ENCODE measurements at places on chromosomes 16 and 17.

DNA sequence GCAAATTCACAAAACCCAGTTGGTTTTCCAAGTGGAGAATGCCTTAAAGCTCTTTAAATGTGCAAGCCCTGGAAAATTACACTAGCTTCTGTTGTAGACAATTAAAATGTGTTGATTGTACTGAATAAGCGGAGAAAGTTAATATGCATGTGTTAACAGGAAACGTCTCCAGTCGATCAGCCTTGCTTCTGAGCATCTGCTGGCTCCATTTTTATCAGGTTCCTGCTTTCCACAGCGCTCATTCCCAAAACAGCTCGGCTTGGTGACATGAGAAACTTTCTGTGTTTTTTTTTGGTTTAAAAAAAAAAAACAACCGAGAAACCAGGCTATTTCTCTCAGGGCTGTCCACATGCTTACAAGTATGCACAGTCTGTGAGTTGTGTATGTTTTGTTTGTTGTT lies 60.7 kb downstream of the VPS35L start:
- no peak for DNase-seq
- no peak overlapping the region for H3K4me3 ChIP-seq
- H3K4me1 ChIP-seq: no peaks in the 10 kb centered on the region
- H3K27me3 ChIP-seq: no peaks in the 10 kb centered on the region
- peaks cover 25% of the 10 kb centered on the region for H3K36me3 ChIP-seq

GRCh38 chr17:38980490-38981217 lies 13.5 kb upstream of the FBXO47 start:
- H3K36me3 ChIP-seq: no peaks in the 10 kb centered on the region
- H3K4me3 ChIP-seq: no peak overlapping the region
- no peak overlapping the region for H3K27ac ChIP-seq
- peaks cover 3% of the 10 kb centered on the region for H3K27me3 ChIP-seq

GRCh38 chr17:51888816-51889215 lies 269.7 kb downstream of the CA10 start:
- H3K4me3 ChIP-seq: no peak overlapping the region
- no peak overlapping the region for H3K27ac ChIP-seq
- H3K36me3 ChIP-seq: no peaks in the 10 kb centered on the region

- H3K4me3 ChIP-seq: no peak overlapping the region
- no peaks in the 10 kb centered on the region for H3K4me1 ChIP-seq
- DNase-seq: no peak
- H3K27ac ChIP-seq: no peak overlapping the region
Observed at GRCh38 chr16:64782484-64782883, 339.4 kb downstream of the CDH11 start.

DNA sequence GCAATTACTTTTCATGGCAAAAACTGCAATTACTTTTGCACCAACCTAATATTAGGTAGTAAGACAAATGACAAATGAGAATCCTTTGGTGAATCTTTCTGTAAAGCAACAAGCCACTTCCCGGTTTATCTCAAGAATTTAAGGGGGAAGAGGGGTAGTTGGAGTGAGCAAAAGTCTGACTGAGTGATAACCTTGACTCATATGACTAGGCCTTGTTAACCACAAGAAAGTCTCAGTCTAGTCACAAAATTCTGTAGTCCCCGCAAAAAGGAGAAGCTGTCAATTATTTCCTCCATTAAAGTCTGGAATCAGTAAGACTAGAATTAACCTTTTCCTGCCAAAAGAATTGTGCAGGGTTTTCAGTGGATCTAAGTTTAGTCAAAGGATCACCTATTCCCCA lies 72.2 kb upstream of the GNAO1 start:
- no peak for DNase-seq
- H3K27me3 ChIP-seq: no peaks in the 10 kb centered on the region
- H3K36me3 ChIP-seq: no peaks in the 10 kb centered on the region
- no peak overlapping the region for H3K27ac ChIP-seq

GRCh38 chr17:13704333-13704732 lies 102.6 kb upstream of the HS3ST3A1 start:
- H3K4me1 ChIP-seq: peaks cover 5% of the 10 kb centered on the region
- peaks cover 7% of the 10 kb centered on the region for H3K27me3 ChIP-seq
- H3K4me3 ChIP-seq: no peak overlapping the region
- H3K27ac ChIP-seq: no peak overlapping the region
- DNase-seq: no peak

- H3K4me1 ChIP-seq: peaks cover 33% of the 10 kb centered on the region
- no peak for DNase-seq
- no peaks in the 10 kb centered on the region for H3K27me3 ChIP-seq
Observed at GRCh38 chr17:42182927-42183734, 2.1 kb downstream of the HCRT start.

DNA sequence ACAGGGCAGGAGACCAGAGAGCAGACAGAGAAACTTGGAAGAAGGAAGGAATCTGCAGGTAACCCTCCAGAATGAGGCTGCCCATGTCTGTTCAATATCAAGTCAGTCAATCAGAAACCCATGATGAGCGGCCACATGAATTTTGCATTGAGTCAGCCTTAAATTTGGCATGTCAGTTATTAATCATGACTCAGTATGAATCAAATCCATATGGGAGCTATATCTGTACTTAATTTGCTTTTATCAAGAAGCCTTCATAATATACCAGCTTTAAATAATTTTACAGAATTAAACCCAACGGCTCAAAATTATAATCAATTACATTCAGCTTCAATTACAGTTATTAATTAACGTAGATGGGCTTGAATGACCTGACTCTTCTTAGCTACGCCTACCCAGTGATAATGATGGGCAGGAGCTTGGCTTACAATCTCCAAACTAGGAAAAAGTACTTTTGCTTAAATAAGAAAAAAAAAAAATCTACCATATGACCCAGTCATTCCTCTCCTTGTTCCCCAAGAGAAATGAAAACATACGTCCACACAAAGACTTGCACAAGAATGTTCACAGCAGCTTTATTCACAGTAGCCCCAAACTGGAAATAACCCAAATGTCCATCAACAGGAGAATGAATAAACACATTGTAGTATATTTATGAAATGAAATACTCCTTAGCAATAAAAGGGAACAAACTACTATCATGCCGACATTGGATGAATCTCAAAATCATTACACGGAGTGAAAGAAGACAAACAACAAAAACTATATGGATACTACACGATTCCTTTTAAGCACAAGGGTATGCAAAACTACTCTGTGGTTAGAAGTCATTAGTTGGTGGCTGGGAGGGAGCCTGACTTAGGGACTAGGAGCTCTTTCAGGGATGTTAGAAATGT lies 48.6 kb downstream of the SLC39A11 start:
- peaks cover 13% of the 10 kb centered on the region for H3K4me1 ChIP-seq
- H3K36me3 ChIP-seq: peaks cover 41% of the 10 kb centered on the region
- no peak for DNase-seq
- no peak overlapping the region for H3K4me3 ChIP-seq

DNA sequence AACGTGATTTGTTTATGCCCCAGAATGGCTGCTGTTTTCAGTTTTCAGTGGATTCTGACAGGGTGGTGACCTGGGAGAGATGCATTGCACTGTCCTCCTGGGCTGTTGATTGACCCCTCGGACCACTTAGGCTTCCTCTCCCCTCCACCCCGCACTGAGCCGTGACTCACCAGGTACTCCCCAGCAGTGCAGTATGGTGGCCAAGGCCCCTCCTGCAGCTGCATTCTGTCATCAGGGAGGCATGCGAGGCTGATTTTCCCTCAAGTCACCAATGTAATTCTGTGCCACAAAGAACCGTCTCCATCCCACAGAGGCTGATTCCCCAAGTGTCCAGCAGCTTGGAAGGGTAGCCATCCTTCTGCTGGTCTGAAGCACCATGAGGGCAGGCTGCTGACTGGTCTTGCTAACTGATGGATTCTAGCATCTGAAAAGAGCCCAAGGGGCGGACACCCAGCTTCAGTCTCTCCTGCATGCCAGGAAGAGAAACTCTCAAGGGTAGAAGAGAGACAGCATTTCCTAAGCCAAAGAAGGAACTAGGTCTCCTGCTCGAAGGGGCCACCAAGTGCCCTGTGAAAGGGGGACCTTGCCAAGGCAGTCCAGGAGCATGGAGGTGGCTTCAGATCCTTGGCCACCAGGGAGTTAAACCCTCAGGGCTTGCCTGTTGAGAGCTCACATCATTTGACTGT lies 148.1 kb downstream of the SOCS1 start:
- H3K27ac ChIP-seq: no peak overlapping the region
- DNase-seq: no peak
- H3K27me3 ChIP-seq: no peaks in the 10 kb centered on the region
- H3K4me3 ChIP-seq: no peak overlapping the region

DNA sequence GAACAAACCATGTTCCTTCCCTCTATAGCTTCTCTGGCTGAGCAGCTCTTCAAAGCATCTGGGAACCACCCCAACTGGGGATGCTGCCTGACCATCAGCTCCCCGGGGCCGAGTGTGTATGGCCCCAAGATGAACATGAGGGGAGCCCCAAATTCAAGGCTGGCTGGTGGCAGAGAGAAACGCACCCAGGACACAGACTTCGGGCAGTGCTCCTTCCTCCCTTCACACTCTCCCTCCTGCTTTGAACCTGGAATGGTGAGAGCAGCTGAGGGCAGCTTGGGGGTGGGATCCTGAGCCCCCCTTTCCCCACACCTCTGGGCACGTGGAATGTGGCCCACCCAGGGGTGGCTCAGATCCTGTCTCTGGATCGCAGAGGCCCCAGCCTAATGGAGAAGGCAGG lies 17.2 kb downstream of the TLE7 start:
- H3K36me3 ChIP-seq: peaks cover 2% of the 10 kb centered on the region
- H3K27me3 ChIP-seq: peaks cover 26% of the 10 kb centered on the region
- H3K4me3 ChIP-seq: no peak overlapping the region
- peaks cover 9% of the 10 kb centered on the region for H3K4me1 ChIP-seq

DNA sequence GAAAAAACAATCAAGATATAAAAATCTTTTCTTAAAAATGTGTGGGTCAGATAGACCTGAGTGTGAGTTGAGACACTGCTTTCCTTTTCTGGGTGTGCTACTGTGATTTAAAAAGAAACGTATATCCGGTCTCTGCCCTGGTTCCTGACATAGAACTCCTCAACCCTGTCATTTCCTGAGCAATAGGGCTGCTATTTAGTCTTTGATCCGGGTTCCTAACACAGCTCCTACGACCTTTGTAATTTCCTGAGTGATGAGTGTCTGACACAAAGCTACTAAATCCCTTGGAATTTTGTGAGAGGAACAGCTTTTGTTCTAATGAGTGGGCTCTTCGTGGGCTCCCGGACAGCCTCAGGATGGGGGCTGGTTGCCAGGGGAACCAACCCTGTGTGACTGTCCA lies 93.9 kb upstream of the FA2H start:
- H3K27me3 ChIP-seq: no peaks in the 10 kb centered on the region
- H3K4me3 ChIP-seq: no peak overlapping the region
- no peak for DNase-seq

GRCh38 chr16:85413691-85414663 lies 199.1 kb upstream of the GSE1 start:
- peaks cover 6% of the 10 kb centered on the region for H3K27me3 ChIP-seq
- no peaks in the 10 kb centered on the region for H3K4me1 ChIP-seq
- no peak overlapping the region for H3K27ac ChIP-seq
- DNase-seq: no peak

DNA sequence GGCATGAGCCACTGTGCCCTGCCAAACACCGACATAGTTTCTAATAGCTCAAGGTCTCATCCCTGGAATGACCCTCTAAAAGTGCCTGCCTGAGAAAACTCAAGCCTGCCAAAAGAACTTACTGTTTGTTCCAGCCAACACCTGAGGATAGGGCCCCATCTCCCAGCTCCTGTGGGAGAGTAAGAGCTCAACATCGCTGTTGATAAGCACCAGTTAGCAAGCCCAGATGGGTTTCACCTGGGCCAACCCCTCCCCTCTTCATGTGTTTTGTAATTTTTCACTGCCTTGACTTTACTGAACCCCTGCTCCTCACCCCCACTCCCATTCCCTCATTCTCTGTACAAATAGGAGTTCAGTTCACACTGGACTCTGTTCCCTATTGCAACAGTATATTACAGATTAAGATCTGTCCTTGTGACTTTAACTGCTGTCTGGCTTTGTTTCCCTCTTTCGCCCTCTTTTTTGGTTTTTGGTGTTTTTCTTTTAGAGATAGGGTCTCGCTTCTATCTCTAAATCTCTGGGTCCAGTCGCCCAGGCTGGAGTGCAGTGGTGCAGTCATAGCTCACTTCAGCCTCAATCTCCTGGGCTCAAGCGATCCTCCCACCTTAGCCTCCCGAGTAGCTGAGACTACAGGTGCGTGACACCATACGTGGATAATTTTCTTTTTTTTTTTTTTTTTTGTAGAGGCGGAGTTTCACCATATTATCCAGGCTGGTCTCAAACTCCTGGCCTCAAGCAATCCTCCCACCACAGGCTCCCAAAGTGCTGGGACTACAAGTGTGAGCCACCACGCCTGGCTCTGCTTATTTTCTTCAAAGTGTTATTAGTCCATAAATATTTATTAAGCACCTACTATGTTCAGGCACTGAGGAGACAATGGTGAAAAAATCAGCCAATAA lies 12.3 kb downstream of the NUPR1 start:
- no peak overlapping the region for H3K4me3 ChIP-seq
- no peaks in the 10 kb centered on the region for H3K36me3 ChIP-seq
- peaks cover 10% of the 10 kb centered on the region for H3K4me1 ChIP-seq
- peaks cover 4% of the 10 kb centered on the region for H3K27me3 ChIP-seq

DNA sequence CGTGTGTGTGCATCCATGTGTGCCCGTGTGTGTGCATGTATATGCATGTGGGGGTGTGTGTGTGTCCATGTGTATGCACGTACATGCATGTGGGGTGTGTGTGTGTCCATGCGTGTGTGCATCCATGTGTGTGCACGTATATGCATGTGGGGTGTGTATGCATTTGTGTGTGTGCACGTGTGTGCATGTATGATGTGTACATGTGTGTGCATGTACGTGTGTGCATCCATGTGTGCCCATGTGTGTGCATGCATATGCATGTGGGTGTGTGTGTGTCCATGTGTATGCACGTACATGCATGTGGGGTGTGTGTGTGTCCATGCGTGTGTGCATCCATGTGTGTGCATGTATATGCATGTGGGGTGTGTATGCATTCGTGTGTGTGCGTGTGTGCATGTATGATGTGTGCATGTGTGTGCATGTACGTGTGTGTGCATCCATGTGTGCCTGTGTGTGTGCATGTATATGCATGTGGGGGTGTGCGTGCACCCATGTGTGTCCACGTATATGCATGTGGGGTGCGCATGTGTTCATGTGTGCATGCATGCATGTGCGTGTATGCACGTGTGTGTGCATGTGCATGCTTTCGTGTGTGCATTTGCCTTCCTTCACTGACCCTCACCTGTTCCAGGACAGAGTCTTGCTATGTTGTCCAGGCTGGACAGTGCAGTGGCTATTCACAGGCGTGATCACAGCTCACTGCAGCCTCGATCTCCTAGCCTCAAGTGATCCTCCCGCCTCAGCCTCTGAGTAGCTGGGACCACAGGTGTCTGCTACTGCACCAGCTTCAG lies 129.6 kb upstream of the TNRC6C start:
- DNase-seq: no peak
- no peaks in the 10 kb centered on the region for H3K36me3 ChIP-seq
- H3K27ac ChIP-seq: no peak overlapping the region
- peaks cover 16% of the 10 kb centered on the region for H3K27me3 ChIP-seq
